ENCODE measurements at places on chromosomes 7 and 10.

GRCh38 chr7:83936056-83936708 lies 258.4 kb downstream of the SEMA3A start:
- DNase-seq: peak; percentile 69

DNA sequence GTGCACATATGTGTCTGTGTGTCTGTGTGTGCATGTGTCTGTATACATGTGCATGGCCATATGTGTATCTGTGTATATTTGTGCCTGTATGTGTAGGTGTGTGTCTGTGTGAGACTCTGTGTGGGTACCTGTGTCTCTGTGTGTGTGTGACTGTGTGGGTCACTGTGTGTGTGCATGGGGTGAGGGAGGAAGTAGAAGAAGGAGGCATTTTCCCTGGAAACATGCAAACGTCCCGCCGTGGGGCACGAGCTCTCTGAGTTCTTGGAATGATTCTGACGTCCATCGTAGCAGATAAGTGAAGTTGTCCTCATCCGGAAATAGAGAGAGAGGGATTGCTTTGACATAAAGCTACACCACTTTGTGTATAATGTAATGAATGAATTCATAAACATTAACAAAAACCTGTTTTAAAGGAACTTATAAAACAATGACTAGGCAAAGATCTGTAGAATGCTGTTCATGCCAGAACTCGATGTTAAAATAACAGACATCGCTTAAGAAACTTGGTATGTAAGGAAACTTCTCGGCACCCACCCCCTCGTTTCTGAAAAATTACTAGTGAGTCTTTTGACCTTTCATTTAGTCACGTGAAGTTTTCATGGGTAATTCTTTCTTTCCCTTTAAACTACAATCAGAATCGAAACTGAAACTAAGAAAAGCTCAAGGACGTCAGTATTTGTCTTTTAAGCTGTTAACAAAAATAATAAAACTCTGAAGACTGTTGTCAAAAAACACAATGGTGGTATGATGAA lies 43.6 kb upstream of the KLF6 start:
- peak; percentile 54 for DNase-seq

GRCh38 chr7:7671361-7671760 lies 30.8 kb downstream of the UMAD1 start:
- no peak for DNase-seq

GRCh38 chr10:79149345-79149661 lies 80.5 kb downstream of the ZMIZ1 start:
- DNase-seq: no peak

GRCh38 chr10:1829712-1830111 lies 92.4 kb upstream of the ADARB2 start:
- DNase-seq: no peak

- DNase-seq: no peak
Measured at GRCh38 chr7:15291699-15292098, 270.1 kb downstream of the AGMO start.

DNA sequence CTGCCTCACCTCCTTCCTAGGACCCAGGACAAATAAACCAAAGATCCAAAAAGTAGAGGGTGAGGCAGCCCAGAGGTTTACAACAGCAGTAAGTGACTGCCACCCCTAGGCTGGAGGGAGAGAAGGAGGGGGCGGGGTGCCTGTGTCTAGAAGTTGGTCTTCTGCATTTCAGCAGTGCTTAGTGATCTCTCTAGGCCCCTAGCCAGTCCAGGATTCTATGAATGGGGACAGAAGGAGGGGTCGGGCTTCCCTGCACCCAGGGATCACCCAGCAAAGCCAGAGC lies 62.8 kb upstream of the KDM7A start:
- no peak for DNase-seq

DNA sequence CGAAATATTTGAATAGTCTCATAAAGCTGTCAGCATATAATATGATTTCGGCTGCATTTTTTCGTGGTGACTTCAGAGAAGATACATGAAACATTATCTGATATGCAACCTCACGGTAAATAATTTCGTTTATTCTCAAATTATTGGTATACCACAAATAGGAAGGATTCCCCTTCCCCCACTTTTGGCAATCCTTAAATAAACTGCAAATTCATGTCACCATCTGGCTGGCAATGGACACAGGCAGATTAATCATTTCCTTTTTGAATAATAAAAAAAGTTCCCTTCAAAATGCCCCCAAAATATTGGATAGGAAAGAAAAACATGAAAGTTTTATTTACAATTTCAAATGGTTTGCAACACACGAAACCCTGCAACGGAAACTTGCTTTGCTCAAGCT lies 234.5 kb upstream of the MEOX2 start:
- no peak for DNase-seq

DNA sequence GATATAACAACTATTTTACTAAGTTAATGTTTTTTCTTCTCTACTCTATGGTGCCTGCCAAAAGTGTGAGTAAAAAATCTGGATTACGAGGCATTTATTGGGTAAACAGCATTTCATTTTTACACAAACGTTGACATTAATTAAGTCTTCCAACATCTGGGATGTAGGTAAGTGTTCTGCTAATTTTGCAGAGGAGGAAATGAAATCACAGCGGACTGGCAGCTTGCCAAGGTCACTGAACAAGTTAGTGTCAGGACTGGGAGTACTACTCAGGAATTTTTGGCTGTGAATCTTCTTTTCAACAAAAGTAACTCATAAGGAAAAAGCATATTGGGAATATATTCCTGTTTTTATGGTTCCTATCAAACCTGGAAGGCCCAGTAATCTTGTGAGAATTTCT lies 612.1 kb upstream of the FZD8 start:
- DNase-seq: no peak

GRCh38 chr7:5595545-5596045 lies 172.0 kb upstream of the TNRC18 start:
- DNase-seq: peak; percentile 66

- no peak for DNase-seq
Measured at GRCh38 chr7:126026421-126027088, 1096.9 kb upstream of the POT1 start.

DNA sequence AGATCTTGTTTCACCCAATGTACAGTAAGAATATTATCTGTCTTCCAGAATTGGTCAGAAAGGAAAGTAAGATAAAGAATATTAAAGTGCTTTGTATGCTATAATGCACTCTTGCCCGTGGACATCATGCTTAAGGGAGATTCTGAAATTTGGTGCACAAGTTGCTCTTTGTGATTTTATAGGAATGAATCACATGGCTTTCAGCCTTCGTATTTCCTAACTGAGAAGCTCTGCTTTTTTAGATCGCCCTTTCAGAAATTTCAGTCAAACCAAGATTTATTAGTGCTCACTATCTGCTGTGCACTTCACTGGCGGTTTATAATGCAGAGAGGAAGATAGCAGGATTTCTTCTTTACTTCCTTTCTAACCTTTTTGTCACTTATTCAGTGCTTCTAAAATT lies 1248.5 kb upstream of the LRRN3 start:
- no peak for DNase-seq

DNA sequence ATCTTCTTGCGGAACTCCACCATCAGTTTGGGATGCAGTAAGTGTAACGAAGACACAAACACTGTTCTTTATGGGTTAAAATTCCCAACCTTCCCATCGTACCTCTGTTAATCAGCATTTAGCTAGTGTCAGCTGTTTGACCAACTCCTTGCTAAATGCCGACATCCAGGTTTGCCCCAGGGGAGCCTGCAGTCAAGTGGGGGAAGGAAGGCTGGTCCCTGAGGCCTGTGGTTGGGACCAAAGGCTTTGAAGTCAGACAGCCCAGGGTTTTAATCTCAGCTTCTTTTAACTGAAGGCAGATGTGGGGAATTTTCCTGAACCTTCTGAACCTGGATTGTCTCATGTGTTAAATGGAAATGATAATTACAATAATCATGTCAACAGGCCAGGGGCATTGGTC lies 443.7 kb downstream of the GLRX3 start:
- no peak for DNase-seq

GRCh38 chr7:94941844-94942632 lies 34.6 kb downstream of the PPP1R9A start:
- DNase-seq: no peak

GRCh38 chr10:10492420-10492819 lies 525.3 kb upstream of the CELF2 start:
- DNase-seq: no peak

DNA sequence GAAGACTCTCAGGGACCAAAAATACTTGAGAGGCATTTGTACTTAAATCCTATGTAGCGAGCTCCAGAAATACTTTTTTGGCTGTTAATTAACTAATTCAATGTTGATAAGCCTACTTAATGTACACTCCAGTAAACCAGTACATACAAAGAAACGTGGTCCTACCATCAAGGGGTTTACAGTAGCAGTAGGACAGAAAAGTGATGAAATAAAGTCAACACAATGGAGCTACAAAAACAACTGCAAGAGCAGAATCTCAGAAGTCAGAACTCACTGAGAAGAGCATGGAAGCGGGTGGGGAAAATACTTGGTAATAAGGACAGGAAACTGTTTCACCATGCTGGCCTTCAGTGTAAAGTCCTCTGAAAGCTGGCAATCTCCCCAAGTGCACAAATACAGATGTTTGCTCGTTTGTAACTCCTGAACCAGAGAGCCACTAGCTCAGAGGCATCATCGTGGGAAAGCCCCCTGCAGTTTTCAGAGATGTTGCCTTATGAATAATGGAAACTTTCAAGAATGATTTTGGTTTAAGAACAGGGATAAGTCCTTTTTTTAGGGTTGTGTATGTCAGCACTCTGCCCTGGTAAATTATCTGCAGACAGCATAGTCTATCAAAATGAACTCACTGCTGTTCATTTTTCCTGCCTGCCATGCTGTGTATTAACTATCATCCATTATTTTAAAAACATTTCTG lies 233.2 kb downstream of the SORCS1 start:
- DNase-seq: no peak

DNA sequence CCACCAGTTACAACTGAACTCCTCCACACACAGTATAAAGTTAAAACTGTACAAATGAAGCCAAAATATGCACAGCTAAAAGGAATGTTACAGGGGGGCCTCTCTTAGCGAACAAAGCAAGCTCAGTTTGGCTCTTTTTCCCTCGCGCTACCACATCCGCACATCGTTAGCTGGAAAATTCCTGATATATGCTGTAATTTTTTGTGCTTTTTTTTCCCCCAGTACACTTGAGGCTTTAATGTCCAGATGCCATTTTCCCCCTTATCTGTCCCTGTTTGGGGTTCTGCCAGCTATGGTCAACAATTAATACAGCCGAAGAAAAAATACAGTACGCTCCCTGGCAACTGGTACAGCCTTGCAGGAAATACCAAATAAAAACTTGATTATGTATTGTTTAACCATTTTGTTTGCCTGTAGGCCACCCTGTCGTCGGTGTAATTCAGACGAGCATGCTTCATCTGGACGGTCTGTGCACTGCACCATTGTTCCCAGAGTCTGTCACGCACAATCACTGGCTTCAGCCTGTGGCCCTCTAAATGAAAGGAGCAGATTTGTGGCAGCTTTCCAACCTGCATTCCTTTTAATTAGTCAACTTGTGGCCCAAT lies 108.1 kb upstream of the FAM133B start:
- peak; percentile 77 for DNase-seq

- no peak for DNase-seq
Measured at GRCh38 chr10:21413268-21413667, 112.2 kb downstream of the SKIDA1 start.

DNA sequence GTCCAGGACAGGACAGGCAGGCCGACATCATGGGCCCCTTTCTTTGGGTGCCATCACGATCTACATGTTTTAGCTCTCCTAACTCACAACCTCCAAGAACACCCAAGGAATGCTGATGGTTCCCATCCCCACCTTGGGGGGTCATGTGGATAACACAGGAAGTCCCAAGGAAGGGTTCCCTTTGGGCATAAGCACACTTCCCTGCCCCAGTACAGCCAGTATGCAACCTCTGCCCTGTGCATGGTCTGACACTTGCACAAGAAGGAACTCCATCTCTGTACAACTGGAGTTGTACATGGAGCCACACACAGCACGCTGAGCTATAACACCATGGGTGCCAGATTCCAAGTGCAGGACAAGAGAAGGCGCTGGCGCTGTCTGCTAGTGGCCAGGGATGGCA lies 11.0 kb downstream of the MAT1A start:
- DNase-seq: no peak

DNA sequence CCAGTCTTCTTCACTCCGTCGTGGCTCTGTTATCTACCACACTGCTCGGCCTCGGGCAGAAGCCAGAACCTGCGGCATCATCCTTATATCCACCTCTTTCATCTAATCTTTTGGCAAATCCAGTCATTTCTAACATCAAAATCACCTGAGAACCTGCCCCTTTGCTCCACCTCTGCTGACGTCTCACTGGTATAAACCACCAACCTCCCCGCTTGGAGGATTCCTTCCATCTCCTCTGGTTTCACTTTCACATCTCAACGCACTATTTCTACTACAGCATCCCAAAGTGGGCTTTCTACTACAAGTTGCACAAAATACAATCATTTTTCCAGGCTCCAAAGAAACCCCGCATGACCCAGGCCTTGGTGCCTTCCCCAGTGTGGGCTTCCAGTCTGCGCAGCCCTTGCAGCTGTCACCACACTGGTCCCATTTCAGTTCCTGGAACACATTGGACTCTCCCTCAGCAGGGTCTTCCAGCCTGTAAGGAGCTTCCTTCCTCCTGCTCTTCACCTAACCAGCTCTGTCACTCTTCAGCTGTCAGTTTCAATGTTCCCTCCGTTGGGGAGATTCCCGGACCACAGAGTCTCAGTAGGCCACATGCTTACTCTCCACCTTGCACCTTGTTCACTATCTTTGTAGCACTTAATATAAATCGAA lies 85.0 kb downstream of the PRKCQ start:
- no peak for DNase-seq

DNA sequence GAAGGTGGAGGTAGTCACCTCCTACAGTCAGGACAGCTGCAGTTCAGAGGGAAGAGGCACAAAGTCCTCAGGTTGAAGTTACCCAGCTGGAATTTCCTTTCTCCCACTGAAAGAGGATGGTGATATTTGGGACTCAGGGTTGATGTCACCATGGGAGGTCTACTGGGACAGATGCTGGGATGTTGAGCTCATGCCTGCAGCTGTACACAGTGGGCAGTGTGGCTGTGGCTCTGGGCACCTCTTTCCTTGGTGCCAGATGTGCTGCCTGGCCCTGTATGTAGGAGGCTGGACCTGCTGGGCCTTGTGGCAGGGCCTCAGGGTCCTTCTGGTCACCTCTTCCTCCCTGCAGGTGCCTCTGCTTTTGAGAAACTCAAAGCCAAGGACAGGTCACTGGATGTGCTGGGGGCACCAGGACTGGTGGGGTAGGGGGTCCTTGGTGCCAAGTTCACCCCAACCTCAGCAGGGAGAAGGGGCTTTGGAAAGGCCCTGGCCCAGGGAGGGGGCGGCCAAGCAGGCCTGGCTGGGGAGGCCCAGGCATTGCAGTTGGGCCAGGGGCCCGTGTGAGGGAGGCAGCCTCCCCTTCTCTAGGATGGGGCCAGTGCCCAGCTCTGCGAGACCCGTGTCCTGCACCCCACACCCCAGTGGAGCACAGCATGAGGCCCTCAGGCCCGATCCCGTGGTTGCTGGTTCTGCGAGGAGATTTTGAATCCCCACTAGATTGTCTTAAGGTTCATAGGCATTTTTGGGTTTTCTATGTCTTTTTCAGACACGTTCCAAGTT lies 103.1 kb downstream of the BMS1 start:
- DNase-seq: no peak

All from GM03348 (cell line).